Foreskin keratinocyte (primary cell): ENCODE measurements at places on chromosomes 1 and 21. TPM values are rescaled to one million over a fixed set of nuclear protein-coding genes. Genes with fewer than 3 reads are reported as not detected.

Gene GJC2
- 0.82 and 1.1 TPM in 2 replicates for total RNA-seq

DNA sequence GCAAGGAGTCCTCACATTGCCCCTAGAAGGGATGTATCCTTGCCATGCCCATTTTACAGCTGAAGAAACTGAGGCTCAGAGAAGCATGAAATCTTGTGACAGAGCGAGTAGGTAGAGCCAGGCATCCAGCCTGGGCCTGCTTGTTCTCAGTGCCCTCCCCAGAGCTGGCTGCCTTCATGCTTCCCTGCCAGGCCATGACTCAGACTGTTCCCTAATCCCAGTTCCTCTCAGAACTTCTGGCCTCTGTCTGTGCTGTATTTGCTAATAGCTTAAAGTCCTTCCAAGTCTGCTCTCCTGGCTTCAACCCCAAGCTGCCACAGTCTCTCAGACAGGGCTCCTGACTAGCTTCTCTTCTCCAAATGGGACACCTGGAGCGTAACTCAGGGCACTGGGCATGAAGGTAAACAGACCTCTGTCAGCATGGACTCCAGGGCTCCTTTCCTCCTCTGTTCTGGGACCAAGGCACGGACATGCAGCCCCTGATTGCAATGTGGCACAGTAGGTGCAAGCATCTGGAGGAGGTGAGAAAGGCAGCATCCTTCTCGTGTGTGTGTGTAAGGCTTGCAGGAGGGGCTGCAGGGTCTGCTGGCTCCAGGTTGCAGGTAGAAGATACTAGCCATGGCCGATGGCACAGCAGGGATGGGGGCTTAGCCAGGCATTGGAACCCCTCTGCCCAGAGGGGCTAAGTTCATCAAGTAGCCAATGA, 122.7 kb downstream of the HMGB4 start:
- DNase-seq = no peak

GRCh38 chr1:154857441-154858215, 12.5 kb downstream of the KCNN3 start:
- DNase-seq = no peak

GRCh38 chr1:200049810-200050209, 22.3 kb downstream of the NR5A2 start:
- DNase-seq = no peak

Gene HJV
- total RNA-seq = not detected in 2 replicates
